ENCODE measurements at places on chromosomes 1 and 21.

- DNase-seq = no peak
Observed at GRCh38 chr1:102661481-102661880, 446.8 kb downstream of the COL11A1 start.

- no peak for DNase-seq
Observed at GRCh38 chr1:61052395-61053225, 29.8 kb upstream of the NFIA start.

DNA sequence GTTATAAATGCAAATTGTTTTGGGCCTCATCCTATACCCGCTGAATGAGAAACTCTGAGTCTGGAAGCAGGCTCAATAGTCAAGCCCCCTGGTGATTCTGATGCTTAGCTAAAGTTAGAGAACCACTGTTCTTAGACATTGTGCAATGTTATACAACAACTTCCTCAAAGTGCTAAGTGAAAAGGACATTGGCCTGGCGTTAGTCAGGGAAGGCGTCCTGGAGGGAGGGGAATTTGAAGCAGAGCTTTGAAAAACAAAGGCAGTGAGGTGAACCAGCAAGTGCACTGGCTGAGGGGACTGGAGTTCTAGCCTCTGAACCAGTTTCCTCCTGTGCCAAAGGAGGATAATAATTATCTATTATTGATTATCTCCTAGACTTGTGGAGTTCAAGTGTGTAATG is 5.1 kb downstream of the CD1D start:
- DNase-seq = peak; percentile 87

- DNase-seq = no peak
Observed at GRCh38 chr1:210978974-210979354, 155.0 kb downstream of the KCNH1 start.

DNA sequence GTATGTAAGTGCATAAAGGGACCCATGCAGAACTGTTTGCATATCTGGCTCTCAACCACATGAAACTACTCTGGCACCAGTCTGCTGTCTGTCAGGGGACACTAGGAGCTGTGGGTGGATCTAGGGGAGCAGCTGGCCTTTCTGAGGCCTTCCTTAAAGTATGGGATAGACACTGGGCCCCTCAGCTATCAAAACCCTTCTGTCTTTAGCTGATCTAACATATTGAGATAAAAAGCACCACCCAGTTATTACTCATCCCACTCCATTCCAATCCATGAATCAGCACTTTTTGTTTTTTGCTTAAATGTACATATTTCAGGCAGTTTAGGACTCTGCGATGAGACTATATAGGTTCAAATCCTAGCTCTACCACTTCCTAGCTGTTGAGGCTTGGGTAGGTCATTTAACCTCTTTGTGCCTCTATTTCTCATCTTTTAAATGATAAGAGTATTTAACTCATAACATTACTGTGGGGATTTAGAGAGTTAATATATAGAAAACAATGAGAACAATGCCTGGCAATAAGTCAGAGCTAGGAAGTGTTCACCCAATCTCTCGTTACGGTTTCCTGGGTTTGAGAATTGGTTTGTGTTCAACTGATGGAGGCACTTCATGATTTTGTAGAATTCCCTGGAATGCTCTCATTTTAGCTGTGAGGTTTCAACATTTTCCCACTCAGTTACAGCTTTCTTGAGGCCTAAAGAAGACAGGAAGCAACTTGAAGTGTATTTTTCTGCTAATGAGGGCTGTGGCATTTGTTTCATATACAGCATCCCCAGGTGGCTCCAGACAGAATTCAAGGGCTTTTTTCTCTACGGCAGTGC is 68.9 kb downstream of the LRIG2 start:
- no peak for DNase-seq

DNA sequence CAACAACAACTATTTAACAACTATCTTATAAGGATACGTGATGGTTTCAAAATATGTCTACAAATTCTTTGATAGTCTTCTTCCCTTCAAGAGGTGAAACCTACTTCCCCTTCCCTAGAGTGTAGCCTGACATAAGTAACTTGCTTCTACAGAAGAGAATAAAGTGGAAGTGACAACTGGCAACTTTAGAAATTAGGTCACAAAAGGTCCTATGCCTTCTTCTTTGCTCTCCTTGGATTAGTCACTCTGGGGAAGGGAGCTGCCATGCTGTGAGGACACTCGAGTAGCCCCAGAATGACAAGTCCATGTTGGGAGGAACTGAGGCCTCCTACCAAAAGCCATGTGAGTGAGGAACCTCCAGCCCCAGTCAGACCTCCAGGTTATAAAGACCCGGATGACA is 19.2 kb downstream of the EFCAB14 start:
- DNase-seq = peak; percentile 64

DNA sequence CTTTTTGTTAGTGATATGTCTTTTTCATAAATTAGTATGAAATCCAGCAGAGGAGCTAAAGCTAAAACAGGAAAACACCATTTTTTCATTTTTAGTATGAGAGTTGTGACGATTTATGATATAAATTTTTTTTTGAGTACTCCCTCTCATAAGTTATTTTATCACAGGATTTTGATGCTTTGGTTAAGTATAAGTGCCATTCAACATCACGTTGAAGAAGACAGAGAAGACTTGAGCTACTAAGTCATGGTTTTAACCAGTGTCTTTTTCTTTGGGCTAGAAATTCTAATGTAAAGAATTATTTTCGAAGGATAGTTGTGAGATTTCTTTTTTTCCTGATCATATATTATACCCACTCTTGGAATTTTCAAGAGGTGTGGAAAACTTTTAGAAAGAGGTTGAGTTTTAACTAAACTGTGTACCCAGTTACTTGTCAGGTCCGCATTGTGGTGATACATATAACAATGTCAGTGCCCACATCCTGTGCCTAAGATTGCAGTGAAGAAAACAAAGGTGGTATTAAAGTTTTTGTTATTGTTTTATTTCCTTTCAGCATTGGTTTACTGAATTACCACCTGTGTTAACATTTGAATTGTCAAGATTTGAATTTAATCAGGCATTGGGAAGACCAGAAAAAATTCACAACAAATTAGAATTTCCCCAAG is 93.8 kb downstream of the USP25 start:
- no peak for DNase-seq

DNA sequence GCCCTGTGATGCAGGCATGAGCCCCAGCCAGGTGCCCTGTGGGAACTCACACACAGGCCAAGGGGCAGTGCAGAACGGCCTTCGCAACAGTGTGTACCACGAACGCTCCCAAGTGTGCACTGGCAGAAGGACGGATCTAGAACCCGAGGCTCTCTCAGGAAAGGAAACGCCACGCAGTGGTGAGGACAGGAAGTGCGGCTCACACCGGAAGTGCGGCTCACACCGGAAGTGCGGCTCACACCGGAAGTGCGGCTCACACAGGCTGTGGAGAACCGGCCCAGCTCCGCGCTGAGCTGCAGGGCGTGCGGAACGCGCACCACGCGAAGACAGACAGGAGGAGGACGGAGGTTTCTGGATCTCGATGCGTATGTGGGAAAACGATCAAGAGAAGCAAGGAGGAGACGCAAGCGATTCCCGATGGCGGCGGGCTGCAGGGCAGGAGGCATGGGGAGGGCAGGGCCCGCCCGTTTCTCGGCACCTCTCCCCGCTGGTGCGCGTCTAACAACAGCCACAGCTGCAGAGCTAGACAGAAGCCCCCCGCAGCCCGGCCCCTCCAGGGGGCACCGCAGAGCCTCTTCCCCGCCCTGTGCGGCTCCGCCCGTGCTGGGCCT is 35.9 kb upstream of the TMEM52 start:
- DNase-seq = no peak

GRCh38 chr1:208420696-208421095 is 176.5 kb upstream of the PLXNA2 start:
- DNase-seq = no peak

- DNase-seq = no peak
Observed at GRCh38 chr1:200181861-200182260, 154.4 kb downstream of the NR5A2 start.

DNA sequence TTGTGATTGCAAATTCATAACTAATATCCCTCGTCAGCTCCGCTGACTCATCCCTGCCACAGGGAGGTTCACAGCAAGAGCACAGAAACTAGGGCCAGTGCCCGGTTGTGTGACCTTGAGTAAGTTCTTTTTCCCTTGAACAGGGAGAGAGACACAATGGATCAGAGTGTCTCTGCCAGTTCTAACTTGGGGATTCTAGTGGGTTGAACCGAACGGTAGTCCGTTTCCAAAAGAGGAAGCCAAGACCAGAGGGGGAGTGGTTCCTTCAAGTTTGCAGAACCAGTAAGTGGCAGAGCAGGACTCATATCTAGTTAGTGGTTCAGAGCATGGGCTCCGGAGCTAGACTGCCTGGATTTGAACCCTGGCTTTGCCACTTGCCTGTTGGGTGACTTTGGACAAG is 4.9 kb upstream of the SHISA4 start:
- DNase-seq = peak; percentile 45

DNA sequence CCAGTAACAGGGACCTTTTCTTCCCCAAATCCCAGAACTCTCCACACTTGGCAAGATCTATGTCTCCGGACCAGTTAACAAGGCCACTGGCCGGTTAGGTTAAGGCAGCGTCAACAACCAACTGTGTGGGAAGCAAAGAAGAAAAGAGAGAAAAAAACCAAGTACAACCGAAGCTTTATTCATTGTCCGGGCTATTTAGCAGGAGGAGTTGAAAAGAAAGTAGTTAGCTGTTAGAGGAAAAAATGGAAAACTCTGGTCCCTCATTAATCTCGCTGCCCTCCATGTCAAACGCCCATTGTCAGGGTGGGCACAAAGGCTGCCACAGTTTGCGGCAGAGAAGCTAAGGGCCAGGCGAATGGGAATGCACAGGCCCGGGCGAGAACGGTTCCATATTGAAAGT is 49.3 kb upstream of the GRIK3 start:
- DNase-seq = no peak

- DNase-seq = no peak
Observed at GRCh38 chr21:35414507-35415139, 365.5 kb upstream of the RUNX1 start.

- no peak for DNase-seq
Observed at GRCh38 chr1:178189814-178190213, 95.9 kb downstream of the RASAL2 start.

DNA sequence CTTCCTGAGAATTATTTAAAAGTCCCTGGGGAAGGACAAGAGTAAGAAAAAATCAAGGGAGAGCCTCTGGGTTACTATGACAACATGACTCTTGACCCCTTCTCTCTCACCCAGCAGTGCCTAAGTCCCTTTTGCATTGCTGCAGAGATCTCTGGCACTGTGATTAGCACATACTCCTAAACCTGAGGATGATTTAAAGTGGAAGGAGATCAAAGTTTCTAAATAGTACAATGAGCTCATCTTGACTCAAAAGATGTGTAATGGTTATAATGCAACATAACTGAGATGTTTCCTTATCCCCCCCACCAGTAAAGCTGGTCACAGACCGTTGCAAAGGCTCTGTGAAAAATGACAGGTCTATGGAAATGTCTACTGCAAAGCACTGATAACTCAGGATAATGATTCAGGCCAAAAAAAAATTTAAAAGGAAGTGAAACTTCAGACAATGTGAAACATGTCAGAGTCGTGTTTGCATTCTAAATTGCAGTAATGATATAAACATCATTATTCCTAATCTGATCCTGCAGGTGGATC is 519.2 kb downstream of the KIF26B start:
- DNase-seq = peak; percentile 27

- DNase-seq = no peak
Observed at GRCh38 chr1:245715970-245716369, 561.2 kb downstream of the KIF26B start.

DNA sequence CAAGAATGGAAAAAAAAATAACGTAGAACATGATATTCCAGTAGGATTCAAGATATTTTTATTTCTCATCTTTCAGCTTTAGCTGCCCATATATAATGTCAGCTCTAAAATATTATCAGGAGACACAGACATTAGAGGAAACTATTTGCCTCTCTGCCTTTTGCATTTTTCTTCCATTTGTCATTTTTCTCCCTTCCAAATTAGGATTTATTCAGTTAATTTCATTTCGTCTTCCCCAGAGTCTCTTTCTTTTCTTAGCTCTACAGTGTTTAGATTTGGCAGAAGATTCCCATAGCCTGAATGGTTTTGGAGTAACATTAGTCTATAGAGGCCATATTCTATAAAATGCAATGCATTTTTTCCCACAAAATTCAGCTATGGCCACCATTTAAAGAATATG is 5.1 kb upstream of the ENAH start:
- no peak for DNase-seq

- DNase-seq = no peak
Observed at GRCh38 chr1:225257081-225257480, 170.8 kb downstream of the LBR start.

DNA sequence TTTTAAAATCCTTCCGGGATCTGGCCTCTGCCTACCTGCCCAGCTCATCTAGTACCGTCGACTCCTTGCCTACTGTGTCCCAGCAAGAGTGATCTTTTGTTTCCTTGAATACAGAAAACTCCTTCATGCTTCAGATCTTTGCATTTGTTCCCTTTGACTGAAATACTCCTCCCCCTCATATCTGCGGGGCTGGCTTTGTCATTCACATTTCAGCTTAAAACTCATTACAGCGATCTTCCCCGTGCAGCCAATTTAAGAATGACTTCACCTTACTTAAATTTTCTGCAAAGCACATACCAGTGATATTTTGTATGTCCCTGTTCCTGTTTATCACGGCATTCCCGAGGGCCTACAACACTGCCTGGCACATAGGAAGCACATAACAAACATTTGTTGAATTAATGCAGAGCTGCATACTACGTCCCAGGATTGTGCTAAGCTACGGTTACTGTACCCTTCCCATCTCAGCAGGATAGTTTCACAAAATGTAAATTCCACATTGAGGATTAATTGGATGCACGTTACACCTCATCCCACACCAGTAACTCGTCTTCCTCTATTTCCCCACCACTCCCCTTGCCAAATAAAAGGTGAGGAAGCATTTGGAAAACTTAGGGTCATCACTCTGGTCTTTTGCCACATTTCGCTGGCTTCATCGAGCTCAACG is 837 bp upstream of the DESI2 start:
- no peak for DNase-seq

- no peak for DNase-seq
Observed at GRCh38 chr1:25037174-25038074, 107.3 kb upstream of the RUNX3 start.
